Fibroblast of lung (primary cell): ENCODE measurements at places on chromosomes 3 and 15. TPM values are rescaled to one million over a fixed set of nuclear protein-coding genes. Genes with fewer than 3 reads are reported as not detected.

DNA sequence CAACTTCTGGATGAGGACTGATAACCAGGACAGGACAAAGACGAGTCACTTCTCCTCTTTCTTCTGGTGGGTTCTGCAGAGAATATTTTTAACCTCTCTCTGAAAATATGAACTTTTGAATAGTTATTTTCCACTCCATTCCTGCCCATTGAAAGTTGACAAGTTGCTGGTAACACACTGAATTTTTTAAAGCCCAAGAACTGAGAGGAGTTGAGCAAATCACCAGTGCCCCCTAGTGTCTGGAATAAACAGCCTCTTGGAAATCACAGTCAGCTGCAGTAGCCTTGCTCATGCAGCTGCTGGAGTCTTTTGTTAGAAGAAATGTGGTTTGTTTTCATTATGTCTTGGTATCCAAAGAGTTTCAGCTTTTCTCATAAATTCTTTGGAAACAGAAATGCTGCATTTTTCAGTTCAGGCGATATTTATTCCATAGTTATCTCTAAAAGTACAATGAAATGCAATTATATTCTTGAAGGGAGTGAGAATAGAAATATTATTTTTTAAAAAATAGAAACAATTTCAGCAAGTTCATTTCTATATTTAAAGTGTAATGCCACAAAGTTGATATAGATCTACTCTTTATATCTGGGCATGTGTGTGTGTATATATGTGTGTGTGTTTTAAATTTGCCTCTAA is 741.0 kb upstream of the CBLB start:
- no peaks in the 10 kb centered on the region for H3K36me3 ChIP-seq
- peak; percentile 95 for DNase-seq
- no peaks in the 10 kb centered on the region for H3K27me3 ChIP-seq
- H3K4me1 ChIP-seq, result no peaks in the 10 kb centered on the region
- H3K27ac ChIP-seq, result no peak overlapping the region

- peak overlapping the region; percentile 64 for H3K27ac ChIP-seq
- H3K4me1 ChIP-seq, result peaks cover 60% of the 10 kb centered on the region
- DNase-seq, result no peak
- no peaks in the 10 kb centered on the region for H3K36me3 ChIP-seq
- H3K27me3 ChIP-seq, result no peaks in the 10 kb centered on the region
Measured at GRCh38 chr15:80485370-80486164, 81.4 kb downstream of the ARNT2 start.

GRCh38 chr15:44082558-44083157 is 112.4 kb downstream of the FRMD5 start:
- H3K27me3 ChIP-seq, result no peaks in the 10 kb centered on the region
- peaks cover 5% of the 10 kb centered on the region for H3K4me1 ChIP-seq
- no peak overlapping the region for H3K4me3 ChIP-seq
- no peak overlapping the region for H3K27ac ChIP-seq

- H3K4me3 ChIP-seq, result no peak overlapping the region
- H3K4me1 ChIP-seq, result no peaks in the 10 kb centered on the region
- H3K27me3 ChIP-seq, result no peaks in the 10 kb centered on the region
- no peaks in the 10 kb centered on the region for H3K36me3 ChIP-seq
Measured at GRCh38 chr3:188390775-188391443, 237.0 kb downstream of the LPP start.

GRCh38 chr3:184748219-184749135 is 36.6 kb upstream of the MAGEF1 start:
- DNase-seq, result peak; percentile 18
- H3K27ac ChIP-seq, result no peak overlapping the region
- H3K36me3 ChIP-seq, result no peaks in the 10 kb centered on the region

GRCh38 chr3:16482770-16483531 is 30.5 kb downstream of the RFTN1 start:
- H3K27ac ChIP-seq, result no peak overlapping the region
- no peak for DNase-seq

- DNase-seq, result no peak
- no peak overlapping the region for H3K27ac ChIP-seq
- no peaks in the 10 kb centered on the region for H3K36me3 ChIP-seq
- no peak overlapping the region for H3K4me3 ChIP-seq
Measured at GRCh38 chr3:122903171-122903570, 108.3 kb downstream of the SLC49A4 start.

GRCh38 chr15:78312536-78312935 is 13.1 kb upstream of the SKIC8 start:
- no peaks in the 10 kb centered on the region for H3K36me3 ChIP-seq
- no peaks in the 10 kb centered on the region for H3K4me1 ChIP-seq
- H3K4me3 ChIP-seq, result no peak overlapping the region

DNA sequence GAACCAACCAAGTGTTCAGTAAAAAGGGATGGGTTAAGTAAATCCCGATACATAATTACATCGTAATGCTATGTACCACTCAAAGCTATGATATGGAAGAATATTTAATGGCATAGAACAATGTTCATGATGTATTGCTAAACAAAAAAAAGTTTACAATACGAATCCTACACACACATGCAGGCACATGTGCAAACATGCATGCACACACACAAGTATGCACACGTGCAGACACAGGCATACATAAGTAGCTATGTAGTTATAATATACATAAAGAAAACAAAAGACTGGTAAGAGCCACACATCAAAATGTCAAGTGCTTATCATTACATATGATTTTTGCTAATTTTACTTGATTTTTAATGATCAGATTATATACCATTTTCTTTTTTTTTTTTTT is 74.2 kb downstream of the ARRDC4 start:
- no peak for DNase-seq
- H3K27ac ChIP-seq, result no peak overlapping the region

DNA sequence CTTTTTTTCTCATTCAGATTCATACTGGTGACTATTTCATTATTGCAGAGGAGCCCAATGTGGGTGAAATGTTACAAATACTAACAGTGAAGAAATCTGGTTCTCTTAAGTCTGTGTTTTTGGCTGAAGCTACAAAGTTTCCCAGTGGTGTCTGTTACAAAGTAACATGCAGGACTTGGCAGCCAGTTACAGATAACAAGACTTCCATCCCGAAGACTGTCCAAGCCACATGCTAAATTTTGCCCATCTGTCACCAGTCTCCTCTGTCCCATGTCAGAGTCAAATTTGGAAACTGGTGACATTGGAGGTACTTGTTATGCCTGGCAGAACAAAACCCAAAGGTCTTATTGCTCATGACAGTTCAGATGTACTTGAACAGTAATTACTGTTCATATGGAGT is 269.2 kb upstream of the GOLIM4 start:
- no peak overlapping the region for H3K4me3 ChIP-seq
- no peak for DNase-seq
- no peak overlapping the region for H3K27ac ChIP-seq
- H3K4me1 ChIP-seq, result no peaks in the 10 kb centered on the region
- H3K27me3 ChIP-seq, result no peaks in the 10 kb centered on the region

DNA sequence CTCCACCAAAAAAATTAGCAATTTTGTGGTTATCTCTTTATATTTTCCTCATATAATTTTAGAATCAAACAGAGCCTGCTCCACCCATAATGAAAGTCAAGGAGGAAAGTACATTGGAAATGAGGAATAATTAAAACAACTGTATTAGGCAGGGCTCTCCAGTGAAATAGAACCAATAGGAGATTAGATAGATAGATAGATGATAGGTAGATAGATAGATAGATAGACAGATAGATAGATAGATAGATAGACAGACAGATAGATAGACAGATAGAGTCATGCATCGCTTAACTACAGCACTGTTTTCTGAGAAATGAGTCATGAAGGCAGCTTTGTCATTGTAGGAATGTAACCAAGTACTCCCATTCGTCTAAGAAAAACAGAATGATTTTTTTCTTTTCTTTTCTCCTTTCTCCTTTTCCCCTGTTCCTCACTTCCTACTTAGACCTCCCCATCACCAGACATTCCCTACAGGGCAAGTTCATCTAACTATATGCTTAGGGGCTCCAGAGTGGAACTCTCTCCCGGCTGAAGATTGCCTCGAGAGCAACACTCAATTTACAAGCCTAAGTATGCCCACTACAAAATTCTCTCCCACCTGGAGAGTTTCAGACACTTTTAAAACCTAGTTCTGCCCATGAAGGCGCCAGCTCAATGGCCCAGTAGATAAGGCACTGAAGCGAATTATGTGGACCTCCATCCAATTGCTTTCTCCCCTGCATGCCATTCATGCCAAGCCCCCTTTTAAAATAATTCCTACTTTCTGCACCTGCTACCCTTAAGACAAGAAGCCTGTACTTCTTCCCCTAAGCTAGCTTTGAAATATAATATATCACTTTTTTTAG is 53.3 kb upstream of the LIPC start:
- no peak overlapping the region for H3K4me3 ChIP-seq
- no peaks in the 10 kb centered on the region for H3K36me3 ChIP-seq
- no peak overlapping the region for H3K27ac ChIP-seq
- H3K4me1 ChIP-seq, result no peaks in the 10 kb centered on the region
- DNase-seq, result peak; percentile 20

- no peaks in the 10 kb centered on the region for H3K27me3 ChIP-seq
- H3K4me3 ChIP-seq, result no peak overlapping the region
- no peak for DNase-seq
- no peak overlapping the region for H3K27ac ChIP-seq
Measured at GRCh38 chr3:189262746-189263145, 91.0 kb downstream of the TPRG1 start.

- H3K36me3 ChIP-seq, result peaks cover 8% of the 10 kb centered on the region
- H3K4me3 ChIP-seq, result no peak overlapping the region
- DNase-seq, result no peak
- peaks cover 3% of the 10 kb centered on the region for H3K4me1 ChIP-seq
- no peak overlapping the region for H3K27ac ChIP-seq
Measured at GRCh38 chr15:85722374-85723152, 72.2 kb downstream of the KLHL25 start.

- no peaks in the 10 kb centered on the region for H3K4me1 ChIP-seq
- H3K27me3 ChIP-seq, result no peaks in the 10 kb centered on the region
- H3K27ac ChIP-seq, result no peak overlapping the region
- DNase-seq, result no peak
Measured at GRCh38 chr3:133211449-133211848, 173.3 kb downstream of the TMEM108 start.

Gene TTC23
- total RNA-seq, result 25.7 and 30.4 TPM in 2 replicates

Gene ADAMTS7
- 5.1 and 7.9 TPM in 2 replicates for total RNA-seq

Gene FBLN2
- 138 and 184 TPM in 2 replicates for total RNA-seq

Gene VPS13C
- total RNA-seq, result 77.3 and 82.7 TPM in 2 replicates

Gene ADIPOQ
- not detected in 2 replicates for total RNA-seq

Gene GOLGA8M
- total RNA-seq, result 0.26 and 1.2 TPM in 2 replicates
